ENCODE measurements at places on chromosomes 16 and 17.

- no peak for DNase-seq
Measured at GRCh38 chr16:65546353-65546791, 424.5 kb upstream of the CDH11 start.

DNA sequence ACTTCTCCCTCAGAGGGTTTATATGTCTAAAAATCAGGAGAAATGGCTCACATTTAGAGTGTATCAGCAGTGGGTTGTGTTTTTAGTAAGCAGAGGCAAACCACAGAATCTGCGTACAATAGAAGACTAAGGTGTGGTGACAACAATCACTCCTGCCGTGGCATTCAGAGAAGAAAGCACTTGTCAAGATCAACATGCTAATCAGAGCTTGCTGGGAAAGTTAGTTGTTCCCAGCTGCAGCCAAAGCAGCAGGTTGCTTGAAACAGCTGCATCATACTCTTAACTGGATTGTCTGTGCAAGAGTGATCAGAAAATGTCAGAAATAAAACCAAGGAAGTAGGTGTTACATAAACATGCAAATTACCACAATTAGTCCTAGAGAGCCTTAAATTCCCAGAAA lies 616.4 kb downstream of the CDH8 start:
- no peak for DNase-seq

- no peak for DNase-seq
Measured at GRCh38 chr16:57513371-57514102, 22.8 kb downstream of the CCDC102A start.

GRCh38 chr16:49712106-49712505 lies 143.8 kb downstream of the ZNF423 start:
- DNase-seq: no peak

DNA sequence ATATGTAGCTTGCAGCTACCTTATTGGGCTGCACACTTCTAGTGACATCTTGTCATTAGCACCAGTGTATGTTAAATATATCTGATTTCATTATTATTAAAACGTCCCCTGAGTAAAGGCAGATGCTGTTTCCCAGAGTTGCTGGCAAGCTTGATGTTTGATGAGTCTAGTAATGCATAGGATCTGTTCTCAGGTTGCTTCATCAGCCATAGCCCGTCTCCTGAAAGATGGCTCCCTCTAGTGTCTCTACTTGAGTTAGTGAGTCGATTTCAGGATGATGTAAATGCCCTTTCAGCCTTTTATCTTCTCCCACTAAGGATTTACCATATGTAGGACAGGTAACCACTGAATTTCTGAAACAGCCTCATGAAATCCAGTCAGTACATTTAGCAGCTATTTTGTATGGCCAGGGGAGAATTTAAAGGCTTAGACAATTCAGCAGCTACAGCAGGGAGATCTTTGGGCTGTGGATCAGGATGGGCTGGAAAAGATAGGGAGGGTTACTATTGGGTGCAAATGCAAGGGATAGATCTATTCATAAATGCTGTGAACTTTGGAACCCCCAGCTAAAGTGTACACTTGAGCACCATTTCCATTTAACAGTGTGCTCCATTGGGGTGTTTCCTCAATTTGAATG lies 376.3 kb downstream of the CNTNAP4 start:
- no peak for DNase-seq

Data from stimulated activated CD8-positive, alpha-beta memory T cell treated with anti-CD3 and anti-CD28 coated beads, Interleukin-4, amount 100 ng/mL, for 48 hours (primary cell).